ENCODE measurements at places on chromosomes 6 and 20.

GRCh38 chr20:48460681-48461080 is 367.1 kb downstream of the PREX1 start:
- no peaks in the 10 kb centered on the region for H3K4me1 ChIP-seq
- no peaks in the 10 kb centered on the region for H3K27me3 ChIP-seq
- no peak for DNase-seq
- H3K4me3 ChIP-seq, result no peak overlapping the region
- no peak overlapping the region for H3K27ac ChIP-seq
- no peaks in the 10 kb centered on the region for H3K36me3 ChIP-seq

- H3K36me3 ChIP-seq, result no peaks in the 10 kb centered on the region
- no peaks in the 10 kb centered on the region for H3K27me3 ChIP-seq
- no peak for DNase-seq
- H3K4me3 ChIP-seq, result no peak overlapping the region
- no peak overlapping the region for H3K27ac ChIP-seq
These were observed 875.4 kb upstream of the MAP3K7 start for GRCh38 chr6:91462241-91462640.

- H3K36me3 ChIP-seq, result no peaks in the 10 kb centered on the region
- H3K4me3 ChIP-seq, result peak overlapping the region; percentile 89
- peak overlapping the region; percentile 69 for H3K27ac ChIP-seq
- H3K27me3 ChIP-seq, result peaks cover 22% of the 10 kb centered on the region
- H3K4me1 ChIP-seq, result peaks cover 20% of the 10 kb centered on the region
These were observed 787 bp upstream of the CARMIL1 start for GRCh38 chr6:25278261-25278913.

DNA sequence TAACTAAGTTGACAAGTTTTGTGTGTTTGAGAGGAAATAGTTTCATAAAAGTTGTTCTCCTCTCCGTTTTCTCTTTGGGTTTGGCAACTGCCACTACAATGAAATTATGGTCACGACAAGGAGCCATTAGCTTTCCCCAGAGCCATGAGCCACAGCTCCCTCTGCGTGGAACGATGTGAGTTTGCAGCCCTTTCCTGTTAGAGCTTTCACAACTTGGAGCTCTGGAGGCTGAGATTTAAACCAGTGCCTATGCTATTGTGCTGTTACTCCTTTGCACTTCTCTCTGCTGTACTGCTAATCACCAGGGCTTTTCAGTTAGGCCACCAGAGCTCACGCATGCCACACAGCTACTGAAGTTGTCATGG is 29.3 kb upstream of the TXNDC5 start:
- DNase-seq, result no peak
- H3K4me3 ChIP-seq, result no peak overlapping the region
- H3K27ac ChIP-seq, result no peak overlapping the region
- peaks cover 2% of the 10 kb centered on the region for H3K27me3 ChIP-seq
- no peaks in the 10 kb centered on the region for H3K4me1 ChIP-seq

DNA sequence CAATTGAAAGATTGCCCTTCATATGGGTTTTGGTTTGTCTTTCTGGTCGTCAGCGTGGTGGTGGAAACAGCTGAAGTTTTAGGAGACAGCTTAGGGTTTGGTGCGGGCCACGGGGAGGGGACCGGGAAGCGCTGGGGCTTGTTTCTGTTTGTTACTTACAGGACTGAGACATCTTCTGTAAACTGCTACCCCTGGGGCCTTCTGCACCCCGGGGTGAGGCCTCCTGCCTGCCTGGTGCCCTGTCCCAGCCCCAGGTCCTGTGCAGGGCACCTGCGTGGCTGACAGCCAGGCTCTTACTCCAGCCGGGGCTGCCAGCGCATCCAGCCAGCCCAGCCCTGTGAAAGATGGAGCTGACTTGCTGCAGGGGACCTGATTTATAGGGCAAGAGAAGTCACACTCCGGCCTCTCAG is 22.8 kb downstream of the NPEPL1 start:
- H3K27ac ChIP-seq, result no peak overlapping the region
- no peaks in the 10 kb centered on the region for H3K27me3 ChIP-seq
- no peaks in the 10 kb centered on the region for H3K36me3 ChIP-seq

DNA sequence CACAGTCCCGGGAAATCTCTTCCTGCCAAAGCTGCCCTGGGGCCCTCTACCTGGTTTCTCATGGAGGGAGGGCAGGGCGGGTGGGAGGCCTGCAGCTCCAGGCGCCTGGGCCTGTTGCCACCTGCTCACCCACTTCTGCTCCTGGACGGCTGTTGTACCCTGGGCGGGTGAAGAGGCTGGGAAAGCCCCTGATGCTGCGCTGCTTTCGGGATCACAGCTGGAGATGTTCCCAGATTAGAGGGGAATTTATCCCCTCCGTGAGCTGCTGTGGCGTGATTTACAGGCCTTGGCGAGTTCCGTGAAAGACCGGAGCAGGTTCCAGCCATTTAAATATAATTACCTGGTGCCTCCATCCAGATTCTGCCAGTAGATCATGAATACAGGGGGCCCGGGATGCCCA is 12.3 kb upstream of the VSTM2L start:
- no peak overlapping the region for H3K27ac ChIP-seq
- no peaks in the 10 kb centered on the region for H3K27me3 ChIP-seq
- no peaks in the 10 kb centered on the region for H3K4me1 ChIP-seq
- DNase-seq, result no peak
- H3K36me3 ChIP-seq, result no peaks in the 10 kb centered on the region

DNA sequence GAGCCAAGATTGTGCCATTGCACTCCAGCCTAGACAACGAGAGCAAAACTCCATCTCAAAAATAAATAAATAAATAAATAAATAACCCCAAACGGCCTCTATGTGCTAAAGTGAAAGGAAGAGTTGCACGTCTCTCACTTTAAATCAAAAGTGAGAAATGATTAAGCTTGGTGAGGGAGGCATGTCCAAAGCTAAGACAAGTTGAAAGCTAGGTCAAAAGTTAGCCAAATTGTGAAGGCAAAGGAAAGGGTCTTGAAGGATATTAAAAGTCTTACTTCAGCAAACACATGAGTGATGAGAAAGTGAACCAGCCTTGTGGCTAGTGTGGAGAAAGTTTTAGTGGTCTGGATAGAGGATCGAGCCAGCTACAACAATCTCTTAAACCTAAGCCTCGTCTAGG is 14.3 kb downstream of the ZBP1 start:
- peaks cover 2% of the 10 kb centered on the region for H3K36me3 ChIP-seq
- H3K4me1 ChIP-seq, result peaks cover 13% of the 10 kb centered on the region
- no peak overlapping the region for H3K27ac ChIP-seq
- no peak overlapping the region for H3K4me3 ChIP-seq

- H3K4me1 ChIP-seq, result peaks cover 31% of the 10 kb centered on the region
- no peaks in the 10 kb centered on the region for H3K27me3 ChIP-seq
- H3K27ac ChIP-seq, result no peak overlapping the region
- H3K36me3 ChIP-seq, result peaks cover 5% of the 10 kb centered on the region
- no peak overlapping the region for H3K4me3 ChIP-seq
These were observed 41.7 kb downstream of the SLC23A2 start for GRCh38 chr20:4959592-4959991.

DNA sequence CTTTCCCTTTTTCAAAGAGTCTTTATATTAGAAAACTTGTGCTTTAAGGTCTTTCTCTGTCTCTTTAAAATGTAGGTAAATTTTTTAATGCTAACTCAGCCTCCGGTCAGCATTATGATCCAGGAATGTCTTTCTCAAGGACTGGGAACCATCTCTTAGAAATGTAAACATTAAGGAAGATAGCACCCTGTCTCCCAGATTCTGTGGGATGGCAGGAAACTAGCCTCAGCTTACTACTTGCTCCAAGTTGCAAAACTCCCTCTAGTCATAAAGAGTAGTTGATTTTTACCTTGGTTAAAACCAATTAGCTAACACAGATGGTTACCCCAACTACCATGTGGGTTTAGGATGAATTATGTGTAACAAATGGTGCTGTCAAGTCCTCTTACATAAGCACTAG is 4.7 kb upstream of the TAAR1 start:
- no peaks in the 10 kb centered on the region for H3K36me3 ChIP-seq
- no peak overlapping the region for H3K27ac ChIP-seq
- peaks cover 13% of the 10 kb centered on the region for H3K27me3 ChIP-seq
- no peak for DNase-seq
- H3K4me3 ChIP-seq, result no peak overlapping the region
- no peaks in the 10 kb centered on the region for H3K4me1 ChIP-seq

DNA sequence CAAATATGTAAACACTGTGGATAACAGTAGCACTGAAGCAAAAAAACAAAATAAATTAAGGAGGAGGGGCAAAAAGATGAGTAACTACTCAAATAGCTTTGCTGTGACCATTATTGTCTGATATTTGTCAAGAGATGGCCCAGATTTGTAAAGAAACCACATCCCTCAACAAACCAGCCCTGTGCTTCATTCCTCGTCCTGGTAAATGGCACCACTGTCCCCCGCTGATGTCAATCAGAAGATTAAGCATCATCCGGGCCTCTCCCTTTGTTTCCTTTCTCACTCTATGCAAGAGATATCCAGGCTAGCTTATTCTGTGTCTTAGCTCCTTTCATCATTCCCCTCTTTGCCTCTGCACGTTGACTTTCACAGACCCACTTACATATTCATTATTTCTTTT is 259.0 kb downstream of the SYNE1 start:
- DNase-seq, result no peak
- no peak overlapping the region for H3K4me3 ChIP-seq
- H3K27ac ChIP-seq, result no peak overlapping the region
- H3K4me1 ChIP-seq, result no peaks in the 10 kb centered on the region
- H3K27me3 ChIP-seq, result peaks cover 8% of the 10 kb centered on the region
- H3K36me3 ChIP-seq, result no peaks in the 10 kb centered on the region

DNA sequence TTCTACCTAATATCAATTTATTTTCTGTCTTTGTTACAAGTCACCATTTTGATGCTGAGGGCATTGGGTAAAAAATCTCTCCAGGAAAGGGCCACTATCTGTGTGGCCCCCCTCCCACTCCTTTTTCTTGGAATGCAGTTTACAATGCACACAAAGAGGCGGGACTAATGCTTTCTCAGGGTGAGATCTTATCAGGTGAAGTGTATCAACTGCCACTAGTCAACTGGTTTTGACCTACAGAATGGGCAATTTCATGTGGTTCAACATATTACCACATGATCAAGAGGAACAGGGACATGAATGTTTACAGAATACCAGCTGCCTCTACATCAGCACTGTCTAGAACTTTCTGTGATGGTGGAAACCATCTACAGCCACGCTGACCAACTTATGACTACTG is 3.7 kb downstream of the RRBP1 start:
- H3K36me3 ChIP-seq, result peaks cover 28% of the 10 kb centered on the region
- H3K27ac ChIP-seq, result no peak overlapping the region
- peak overlapping the region; percentile 12 for H3K4me3 ChIP-seq
- peaks cover 4% of the 10 kb centered on the region for H3K27me3 ChIP-seq
- peaks cover 27% of the 10 kb centered on the region for H3K4me1 ChIP-seq

- H3K36me3 ChIP-seq, result no peaks in the 10 kb centered on the region
- H3K27ac ChIP-seq, result no peak overlapping the region
- no peaks in the 10 kb centered on the region for H3K27me3 ChIP-seq
- no peaks in the 10 kb centered on the region for H3K4me1 ChIP-seq
These were observed 360.1 kb downstream of the TAF4 start for GRCh38 chr20:61705386-61706258.

DNA sequence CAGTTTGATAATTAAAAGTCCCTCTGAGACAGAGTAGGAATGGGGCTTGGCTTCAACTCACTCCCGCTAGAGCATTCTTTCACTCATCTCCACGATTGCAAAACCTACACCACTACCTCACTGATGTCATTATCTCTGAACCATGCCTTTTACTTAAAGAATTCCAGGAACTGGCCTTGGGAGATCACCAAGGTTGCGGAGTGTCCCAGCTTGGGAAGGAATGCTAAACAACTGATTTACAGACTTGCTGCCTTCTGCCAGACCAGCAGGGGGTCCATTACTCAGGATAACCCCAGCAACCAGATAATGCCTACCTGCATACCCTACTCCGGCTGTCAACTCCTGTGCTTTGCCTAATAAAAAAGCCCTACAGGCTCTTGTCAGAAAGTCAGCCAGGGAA is 102.2 kb upstream of the RALGAPA2 start:
- H3K36me3 ChIP-seq, result no peaks in the 10 kb centered on the region
- H3K27me3 ChIP-seq, result no peaks in the 10 kb centered on the region
- no peak overlapping the region for H3K4me3 ChIP-seq

DNA sequence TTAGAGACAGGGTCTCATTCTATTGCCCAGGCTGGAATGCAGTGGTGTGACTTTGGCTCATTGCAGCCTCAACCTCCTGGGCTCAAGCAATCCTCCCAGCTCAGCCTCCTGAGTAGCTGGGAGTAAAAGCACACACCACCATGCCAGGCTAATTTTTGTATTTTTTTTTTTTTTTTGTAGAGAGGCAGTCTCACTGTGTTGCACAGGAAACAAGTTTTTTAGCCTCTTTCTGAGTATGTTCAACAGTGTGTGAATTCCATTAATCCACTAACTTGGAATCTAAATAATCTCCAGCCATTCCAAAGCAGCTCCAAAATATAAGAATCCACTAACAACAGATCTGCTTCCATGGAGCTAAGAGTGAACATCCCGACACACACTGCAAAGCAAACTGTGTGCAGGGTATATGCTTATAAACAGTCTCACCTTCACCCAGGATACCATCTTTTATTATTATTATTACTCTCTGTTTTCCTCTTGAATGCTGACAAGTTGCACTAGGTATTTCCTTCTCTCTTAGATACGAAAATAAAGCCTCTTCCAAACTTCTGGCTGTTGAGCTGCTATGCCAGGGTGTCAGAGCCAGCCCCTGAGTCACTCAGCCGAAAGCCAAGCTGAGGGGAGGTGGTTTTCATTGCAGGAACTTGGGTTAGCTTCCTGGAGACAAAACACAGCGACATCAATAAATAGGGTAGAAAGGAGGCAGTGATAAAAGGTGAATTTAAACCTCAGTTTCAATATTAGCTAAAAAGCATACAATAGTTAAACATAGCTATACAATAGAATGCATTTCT is 264.9 kb downstream of the HIVEP2 start:
- DNase-seq, result no peak
- H3K27me3 ChIP-seq, result peaks cover 2% of the 10 kb centered on the region
- no peaks in the 10 kb centered on the region for H3K36me3 ChIP-seq
- H3K4me1 ChIP-seq, result peaks cover 3% of the 10 kb centered on the region

DNA sequence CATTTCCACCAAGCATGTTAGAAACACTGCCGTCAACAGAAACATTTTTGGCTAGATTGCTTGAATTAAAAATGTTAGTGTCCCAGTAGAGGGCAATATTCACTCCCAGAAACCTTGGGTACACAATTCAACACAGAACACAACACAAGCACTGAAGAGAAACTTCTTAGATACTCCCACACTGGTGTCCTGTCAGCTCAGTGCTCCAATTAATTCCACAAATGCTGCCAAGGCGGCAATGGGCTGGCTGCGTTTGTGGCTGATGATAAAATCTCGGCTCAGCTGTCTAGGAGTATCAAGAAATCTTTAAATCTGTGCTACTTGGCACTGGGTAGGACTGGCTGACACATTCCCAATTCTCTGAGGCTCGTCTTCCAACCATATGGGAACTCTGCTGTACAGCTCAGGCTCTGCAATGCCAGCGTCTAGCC is 39.3 kb downstream of the BEND3 start:
- no peak overlapping the region for H3K27ac ChIP-seq
- H3K4me1 ChIP-seq, result peaks cover 12% of the 10 kb centered on the region
- H3K4me3 ChIP-seq, result no peak overlapping the region
- H3K27me3 ChIP-seq, result no peaks in the 10 kb centered on the region
- H3K36me3 ChIP-seq, result peaks cover 1% of the 10 kb centered on the region
- DNase-seq, result no peak
